ENCODE measurements at places on chromosomes 1 and 21.

DNA sequence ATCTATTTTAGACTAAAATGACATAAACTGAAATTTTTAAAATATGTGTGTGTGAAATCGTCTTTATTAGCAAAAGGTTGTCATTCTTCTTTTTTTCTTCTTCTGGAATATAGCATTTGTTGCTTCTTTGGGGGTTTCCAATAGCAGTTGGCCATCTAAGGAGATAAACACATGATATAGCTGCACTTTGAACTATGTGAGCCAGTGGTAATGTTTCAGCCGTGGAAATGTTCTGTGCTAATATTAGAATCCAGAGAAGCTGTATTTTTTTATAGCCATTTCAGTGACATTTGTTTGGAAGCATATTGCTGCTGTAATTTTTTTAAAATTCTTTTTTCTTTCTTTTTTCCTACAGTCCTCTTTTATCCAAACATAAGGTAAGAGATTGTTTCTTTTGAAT is 75.1 kb downstream of the CNST start:
- DNase-seq, result no peak

DNA sequence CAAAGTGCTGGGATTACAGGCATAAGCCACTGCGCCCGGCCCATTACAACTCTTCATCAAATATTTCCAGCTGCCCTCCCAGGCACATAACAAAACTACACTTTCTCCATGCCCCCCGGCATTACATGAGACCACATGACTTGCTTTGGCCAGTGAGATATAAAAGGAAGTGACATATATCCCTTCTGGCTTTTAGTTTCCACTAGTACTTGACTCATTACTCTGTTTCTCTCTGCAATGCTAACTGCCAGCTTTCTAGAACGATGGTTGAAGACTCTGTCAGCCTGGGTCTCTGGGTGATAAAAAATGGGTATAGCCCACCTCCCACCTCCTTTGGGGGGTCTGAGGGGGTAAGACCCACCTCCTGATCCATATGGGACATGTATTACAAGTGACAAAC is 24.2 kb downstream of the ABL2 start:
- no peak for DNase-seq

DNA sequence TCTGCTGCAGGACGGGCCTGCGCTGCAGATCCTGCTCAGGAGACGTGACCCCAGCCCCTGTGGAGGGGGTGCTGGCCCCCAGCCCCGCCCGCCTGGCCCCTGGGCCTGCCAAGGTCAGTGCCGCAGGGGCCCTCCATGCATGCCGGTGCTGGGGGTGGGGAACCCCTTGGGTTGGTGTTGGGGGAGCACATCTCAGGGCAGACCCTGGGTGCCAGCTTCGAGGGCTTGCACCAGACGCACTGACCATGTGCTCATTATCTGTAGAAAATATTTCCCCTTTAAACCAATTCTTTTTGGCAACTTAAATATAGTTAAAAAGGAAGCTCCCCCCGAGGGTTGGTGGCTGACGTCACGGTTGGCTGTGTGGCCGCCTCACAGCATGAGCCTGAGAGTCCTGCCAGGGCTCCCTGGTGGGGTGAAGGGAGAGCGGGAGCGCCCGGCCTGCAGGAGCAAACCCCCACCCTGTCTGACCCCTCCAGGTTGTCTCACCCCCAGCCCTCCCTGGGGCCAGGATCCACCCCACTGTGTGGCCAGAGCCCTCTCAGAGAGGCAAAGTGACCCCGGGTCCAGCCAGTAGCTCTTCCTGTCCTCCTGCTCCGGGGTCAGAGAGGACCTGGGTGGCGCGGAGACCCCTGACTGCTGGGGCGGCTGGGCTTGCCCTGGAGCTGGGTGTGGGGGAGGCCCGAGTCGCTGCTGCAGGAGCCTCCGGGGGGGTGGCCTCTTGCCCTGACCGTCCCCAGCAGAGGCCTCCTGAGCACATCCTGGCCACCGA is 5.3 kb upstream of the PFKL start:
- DNase-seq, result no peak

DNA sequence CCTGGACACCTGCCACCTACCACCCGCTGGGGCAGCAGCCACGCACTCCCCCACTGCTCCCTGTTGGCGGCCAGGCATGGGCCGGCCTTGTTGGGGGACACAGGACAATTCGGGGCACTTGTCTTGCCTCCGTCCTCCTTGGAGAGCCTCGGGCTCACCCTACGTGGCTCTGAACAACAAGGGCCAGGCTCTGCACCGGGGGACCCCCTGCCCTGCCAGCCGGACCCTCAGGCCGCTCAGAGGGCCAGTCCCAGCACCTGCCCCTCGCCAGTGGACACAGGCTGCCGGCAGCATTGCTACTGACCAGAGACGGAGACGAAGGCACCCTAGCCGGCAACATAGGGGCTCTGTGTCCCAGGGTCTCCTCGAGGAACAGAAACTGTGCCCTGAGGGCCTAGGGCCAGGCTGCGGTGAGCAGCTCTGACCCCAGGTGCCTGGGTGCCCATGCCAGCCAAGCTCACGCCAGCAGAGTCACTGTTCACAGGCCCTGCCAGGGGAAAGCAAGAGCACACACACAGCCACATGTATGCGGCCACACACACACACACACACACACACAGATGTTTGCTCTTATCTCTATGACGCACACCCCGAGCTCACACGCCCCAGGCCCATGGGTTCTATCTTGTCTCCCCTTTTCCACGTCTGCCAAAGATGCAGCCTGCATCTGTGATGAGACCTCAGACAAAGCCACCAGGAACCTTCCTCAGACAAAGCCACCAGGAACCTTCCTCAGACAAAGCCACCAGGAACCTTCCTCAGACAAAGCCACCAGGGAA is 45.9 kb downstream of the MORN1 start:
- DNase-seq, result no peak

DNA sequence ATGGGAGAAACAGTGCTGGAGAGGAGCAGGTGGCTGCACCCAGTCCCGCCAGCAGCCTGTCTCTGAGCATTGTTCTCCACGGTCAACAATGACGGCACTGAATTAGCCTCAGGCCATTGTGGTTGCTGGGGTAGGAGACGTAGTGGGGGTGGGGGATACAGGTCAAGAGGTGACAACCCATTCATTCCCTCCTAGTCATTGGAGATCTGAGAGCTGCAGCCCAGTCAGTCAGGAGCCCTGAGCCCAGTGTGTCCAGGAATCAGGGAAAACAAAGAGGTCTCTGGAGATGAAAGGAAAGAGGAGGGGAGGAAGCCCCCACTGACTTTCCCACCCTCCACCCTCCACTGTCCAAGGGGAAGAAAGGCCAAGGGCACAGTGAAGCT is 15.3 kb downstream of the SMIM12 start:
- DNase-seq, result no peak

- DNase-seq, result no peak
Observed at GRCh38 chr1:56533621-56534020, 45.7 kb downstream of the PLPP3 start.

GRCh38 chr1:88194542-88194941 is 489.5 kb upstream of the PKN2 start:
- DNase-seq, result no peak

DNA sequence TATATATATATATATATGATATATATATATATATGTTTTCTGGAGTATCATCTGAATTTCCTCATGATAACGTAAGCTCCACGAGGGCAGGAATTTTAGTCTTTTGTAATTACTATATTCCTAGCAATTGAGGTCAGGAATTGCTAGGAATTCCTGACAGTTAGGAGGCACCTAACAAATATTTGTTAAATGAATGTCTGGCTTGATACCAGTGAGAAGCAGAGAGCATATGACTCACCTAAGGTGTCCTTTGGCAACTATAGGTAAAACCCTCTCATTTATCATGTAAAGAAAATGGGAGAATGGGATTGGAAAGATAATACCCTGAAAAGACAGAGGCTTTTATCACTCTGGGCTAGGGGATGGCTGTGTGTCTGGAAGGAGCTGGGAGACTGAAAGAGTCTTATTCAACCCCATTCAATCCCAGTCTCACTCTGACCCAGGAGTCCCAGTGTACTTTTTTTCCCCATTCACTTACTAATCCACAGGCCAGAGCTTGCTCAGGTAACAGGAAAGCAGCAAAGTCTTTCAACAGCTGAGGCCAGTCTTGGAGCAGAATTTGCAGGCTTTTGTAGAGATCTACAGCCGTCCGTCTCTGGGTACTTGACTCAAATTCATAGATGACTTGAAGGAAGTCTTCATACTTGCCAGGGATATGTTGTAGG is 71.2 kb downstream of the DAP3 start:
- no peak for DNase-seq

DNA sequence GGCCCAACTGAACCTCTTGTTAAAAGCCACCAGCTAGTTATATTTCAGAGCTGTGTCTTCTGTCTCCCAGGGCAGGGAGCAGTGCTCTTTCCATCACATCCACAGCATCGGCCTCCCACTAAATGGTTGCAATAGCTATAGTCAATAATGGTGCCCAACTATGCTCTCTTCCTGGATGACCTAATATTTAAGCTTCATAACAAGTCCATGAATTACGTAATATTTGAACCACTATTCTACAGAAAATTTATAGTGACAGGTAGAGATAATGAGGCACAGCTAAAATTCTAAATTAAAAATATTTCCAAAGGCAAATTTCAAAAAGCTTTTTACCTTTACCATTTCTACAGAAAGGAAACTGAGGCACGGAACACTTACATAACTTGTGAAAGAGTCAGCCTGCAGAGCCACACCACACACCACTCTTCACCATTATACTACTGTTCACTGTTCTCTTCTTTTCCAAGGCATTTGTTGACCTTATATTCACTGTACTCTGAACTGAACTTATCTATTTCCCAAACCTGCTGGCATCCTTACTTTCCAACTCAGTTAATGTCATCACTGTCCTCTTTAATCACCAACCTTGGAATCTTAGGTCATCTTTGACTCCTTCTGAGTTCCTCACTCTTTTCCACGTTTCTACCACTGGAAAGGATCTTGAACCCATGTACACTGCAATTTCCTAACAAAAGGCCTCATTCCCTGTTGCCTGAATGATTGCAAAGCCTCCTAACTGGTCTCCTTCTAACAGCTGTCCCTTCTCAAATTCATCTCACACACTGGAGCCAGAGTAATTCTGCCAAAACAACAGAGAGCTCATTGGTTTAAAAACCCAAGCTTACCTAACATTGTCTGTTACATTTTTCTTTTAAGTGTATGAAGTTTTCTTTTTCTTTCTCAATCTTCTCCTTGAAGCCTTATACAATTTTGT is 85.5 kb downstream of the DDAH1 start:
- DNase-seq, result no peak

All from stimulated activated effector memory CD8-positive, alpha-beta T cell treated with anti-CD3 and anti-CD28 coated beads, Interleukin-12 subunit alpha, Interleukin-12 subunit beta, amount 100 ng/mL, for 72 hours (primary cell).